ENCODE measurements at places on chromosomes 7 and 10. TPM values are rescaled to one million over a fixed set of nuclear protein-coding genes. Genes with fewer than 3 reads are reported as not detected.

Gene KIF11
- 36.5 TPM for total RNA-seq

- no peak for DNase-seq
These were observed 12.1 kb downstream of the TAS2R40 start for GRCh38 chr7:143233816-143234532.

DNA sequence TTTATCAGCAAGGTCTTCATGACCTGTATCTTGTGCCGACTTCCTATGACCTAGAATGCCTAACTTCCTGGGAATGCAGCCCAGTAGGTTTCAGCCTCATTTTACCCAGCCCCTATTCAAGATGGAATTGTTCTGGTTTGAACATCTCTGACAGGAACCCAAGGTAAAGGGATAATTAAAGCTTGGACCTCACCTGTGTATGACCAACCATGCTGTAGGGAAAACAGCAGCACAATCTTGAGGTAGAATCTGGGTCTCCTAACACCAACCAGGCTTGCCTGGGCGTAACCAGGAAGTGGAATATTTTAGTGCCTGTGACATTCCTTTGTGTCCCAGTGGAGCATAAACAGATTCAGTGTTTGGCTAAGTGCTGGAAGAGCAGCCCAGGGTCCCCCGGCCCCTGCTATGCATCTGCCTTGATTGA lies 94.1 kb downstream of the PFKFB3 start:
- DNase-seq: no peak

Gene ICA1
- 9.6 TPM for total RNA-seq

- no peak for DNase-seq
These were observed 22.5 kb downstream of the ST8SIA6 start for GRCh38 chr10:17431871-17432311.

- no peak for DNase-seq
These were observed 86.5 kb upstream of the LRRC4 start for GRCh38 chr7:128117691-128118090.

Gene VWC2
- not detected for total RNA-seq

Gene PAPOLB
- not detected for total RNA-seq

DNA sequence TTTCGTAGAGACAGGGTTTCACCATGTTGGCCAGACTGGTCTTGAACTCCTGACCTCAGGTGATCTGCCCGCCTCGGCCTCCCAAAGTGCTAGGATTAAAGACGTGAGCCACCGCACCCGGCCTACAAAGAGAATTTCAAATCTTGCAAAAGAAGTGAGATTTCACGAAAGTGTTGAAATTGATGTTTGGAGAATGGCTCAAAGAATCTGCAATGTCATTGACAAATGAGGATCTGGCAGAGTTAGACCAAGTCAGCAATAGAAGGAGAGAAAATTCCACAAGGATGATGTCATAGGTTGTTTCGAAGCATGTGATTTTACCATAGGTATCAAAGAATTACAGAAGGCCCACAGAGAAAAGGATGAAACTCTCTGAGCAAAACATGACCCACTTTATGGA lies 71.7 kb downstream of the LYZL2 start:
- peak; percentile 41 for DNase-seq

GRCh38 chr10:17249820-17250219 lies 21.8 kb downstream of the VIM start:
- DNase-seq: no peak

Gene ABCB1
- 13.3 TPM for total RNA-seq

Gene AGAP6
- 3.4 TPM for total RNA-seq

DNA sequence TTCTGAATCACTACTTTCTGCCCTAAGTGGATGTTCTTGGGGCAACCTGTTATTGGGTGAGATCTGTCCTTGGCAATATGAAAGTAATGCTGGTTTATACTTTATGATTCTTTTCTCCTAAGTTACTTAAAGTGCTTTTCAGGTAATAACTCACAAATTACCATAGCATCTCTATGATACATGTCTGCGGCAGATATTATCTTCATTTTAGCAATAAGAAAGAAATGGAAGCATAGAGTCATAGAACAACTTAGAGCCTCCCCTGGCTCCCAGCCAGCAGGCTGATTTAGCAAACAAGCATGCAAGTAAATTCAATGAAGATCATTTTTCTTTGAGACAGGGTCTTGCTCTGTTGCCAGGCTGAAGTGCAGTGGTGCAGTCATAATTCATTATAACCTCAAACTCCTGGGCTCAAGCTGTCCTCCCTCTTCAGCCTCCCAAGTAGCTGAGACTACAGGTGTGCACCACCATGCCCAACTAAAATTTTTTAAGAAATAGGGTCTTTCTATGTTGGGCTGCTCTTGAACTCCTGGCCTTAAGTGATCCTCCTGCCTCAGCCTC lies 38.1 kb upstream of the GRM8 start:
- no peak for DNase-seq

GRCh38 chr7:30466266-30466665 lies 12.3 kb downstream of the NOD1 start:
- no peak for DNase-seq

- DNase-seq: no peak
These were observed 889.9 kb upstream of the C7orf33 start for GRCh38 chr7:147700702-147701101.

DNA sequence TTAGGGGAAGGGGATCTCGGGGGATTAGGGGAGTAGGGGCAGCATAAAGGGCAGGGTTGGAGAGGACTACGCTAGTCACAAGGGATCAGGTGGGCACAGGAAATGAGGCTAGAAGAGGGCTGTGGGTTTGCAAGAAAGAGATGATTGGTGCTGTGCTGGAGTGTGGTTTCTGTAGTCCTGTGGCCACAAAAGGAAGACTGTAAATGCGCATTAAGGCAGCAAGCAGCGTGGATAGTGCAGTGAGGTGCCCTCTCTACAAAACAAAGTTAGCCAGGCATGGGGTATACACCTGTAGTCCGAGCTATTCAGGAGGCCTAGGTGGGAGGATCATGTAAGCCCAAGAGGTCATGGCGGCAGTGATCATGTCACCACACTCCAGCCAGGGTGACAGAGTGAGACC lies 212.1 kb downstream of the MLLT10 start:
- DNase-seq: no peak

DNA sequence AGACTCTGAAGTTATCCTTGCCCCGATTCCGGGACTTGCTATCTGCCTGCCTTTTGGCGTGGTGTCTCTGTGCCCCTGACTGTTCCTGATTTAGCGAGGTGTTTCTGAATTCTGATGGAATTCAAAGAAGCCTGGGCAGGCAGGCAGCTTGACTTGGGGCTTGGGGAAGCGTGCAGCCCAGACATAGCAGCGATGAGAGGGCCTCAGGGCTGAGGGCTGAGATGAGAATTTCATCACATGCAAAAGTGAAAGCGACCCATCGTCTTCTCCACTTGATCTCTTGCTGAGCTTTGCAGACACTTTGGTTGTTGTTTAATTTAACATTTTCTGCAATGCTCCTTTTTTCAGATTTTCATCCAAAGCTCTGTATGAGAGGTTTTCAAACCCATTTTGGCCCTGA lies 57.8 kb downstream of the TCF7L2 start:
- DNase-seq: no peak

GRCh38 chr10:132290631-132291030 lies 17.1 kb downstream of the STK32C start:
- DNase-seq: no peak

DNA sequence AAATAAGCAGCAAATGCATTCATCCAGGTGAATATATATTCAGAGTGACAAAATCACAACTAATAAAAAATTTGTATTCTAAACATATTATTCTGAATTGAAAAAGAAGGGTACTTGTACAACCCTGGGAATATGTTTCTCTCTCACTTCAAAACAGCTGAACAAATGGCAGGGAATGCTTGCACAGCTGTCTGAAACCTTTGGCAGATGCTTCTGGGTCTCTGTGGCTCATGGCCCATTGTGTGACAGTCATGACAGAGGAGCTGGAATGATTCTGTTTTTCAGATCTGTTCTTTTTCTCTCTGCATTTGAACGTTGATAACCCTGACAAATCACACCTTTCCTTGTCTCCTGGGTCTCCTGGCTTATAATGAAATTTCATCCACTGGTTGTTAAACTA lies 275.7 kb upstream of the FZD1 start:
- no peak for DNase-seq

GRCh38 chr10:391847-392704 lies 256.8 kb downstream of the ZMYND11 start:
- DNase-seq: no peak

GRCh38 chr10:14953424-14954000 lies 384 bp downstream of the DCLRE1C start:
- DNase-seq: no peak

All from epithelial cell of proximal tubule (primary cell).